ENCODE measurements at places on chromosomes 6 and 20.

DNA sequence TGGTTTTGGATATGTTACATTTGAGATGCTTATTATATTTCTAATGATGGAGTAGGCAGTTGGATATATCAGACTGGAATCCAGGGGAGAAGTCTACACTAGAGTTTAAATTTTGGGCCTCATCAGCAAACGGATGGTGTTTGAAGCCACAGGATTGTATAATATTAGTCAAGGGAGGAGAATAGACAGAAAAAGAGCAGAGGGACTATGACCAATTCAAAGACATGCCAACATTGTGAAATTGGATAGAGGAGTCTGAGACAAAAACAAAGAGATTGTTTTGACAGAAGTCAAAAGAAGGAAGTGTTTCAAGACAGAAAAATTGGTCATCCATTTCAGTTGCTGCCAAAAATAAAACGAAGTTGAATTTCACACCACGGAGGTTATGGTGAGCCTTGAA is 66.5 kb downstream of the NOX3 start:
- no peak for DNase-seq

DNA sequence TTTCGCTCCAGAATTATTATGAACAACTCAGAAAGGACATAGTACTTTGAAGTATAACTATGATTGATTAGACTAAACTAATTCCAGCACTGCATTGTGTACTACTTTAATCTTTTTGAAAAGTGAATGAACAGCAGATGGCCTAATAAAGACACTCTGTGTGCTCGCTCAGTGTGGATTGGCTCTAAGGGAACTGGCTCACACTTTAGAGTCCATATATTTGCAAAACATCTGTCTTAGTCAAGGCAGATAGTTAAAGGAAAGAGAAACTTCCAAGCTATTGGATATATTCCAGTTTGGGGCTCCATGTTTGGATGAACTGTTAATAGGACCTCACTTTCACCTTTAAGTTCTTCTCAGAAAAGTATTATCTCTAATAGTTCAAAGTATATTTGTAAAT is 218.9 kb downstream of the EYA4 start:
- DNase-seq: no peak

DNA sequence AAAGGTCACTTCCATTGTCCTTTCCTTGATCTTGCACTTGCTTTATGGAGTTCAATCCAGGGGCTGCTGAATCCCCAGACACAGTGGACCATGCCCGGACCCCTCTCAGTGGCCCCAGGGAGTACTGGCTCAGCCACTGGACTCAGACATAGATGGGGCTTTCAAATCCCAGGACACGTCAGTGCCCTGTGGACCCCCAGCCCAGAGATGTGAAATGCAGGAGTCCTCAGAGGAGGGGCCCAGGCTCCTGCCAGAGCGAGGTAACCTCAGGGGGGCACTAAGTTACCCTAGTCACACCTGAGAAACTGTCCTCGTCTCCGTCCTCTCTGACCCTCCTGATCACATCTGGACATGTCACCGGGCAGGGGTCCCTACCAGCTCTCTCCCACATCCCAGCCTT is 18.7 kb upstream of the APMAP start:
- DNase-seq: no peak

GRCh38 chr6:21596949-21597682 is 3.6 kb downstream of the SOX4 start:
- no peak for DNase-seq

- DNase-seq: no peak
These were observed 47.1 kb upstream of the TMX4 start for GRCh38 chr20:8066662-8067061.

DNA sequence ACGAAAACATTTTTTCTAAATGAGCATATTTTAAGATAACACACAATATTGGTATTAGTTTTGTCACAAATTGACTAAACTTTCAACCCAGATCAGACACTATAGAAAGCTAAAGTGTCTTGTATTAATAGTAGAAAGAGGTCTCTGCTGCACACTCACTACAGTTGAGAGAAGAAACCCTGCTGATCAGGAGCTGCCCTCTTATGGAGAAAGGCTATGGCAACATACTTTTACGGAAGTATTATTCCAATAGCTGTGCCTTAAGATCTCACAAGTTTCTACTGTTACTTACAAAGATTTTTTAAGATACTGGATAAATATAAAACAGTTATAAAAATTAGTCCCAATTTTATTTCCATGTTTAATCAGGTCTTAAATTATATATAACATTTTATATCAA is 155.7 kb downstream of the RIMS1 start:
- no peak for DNase-seq

- no peak for DNase-seq
These were observed 121.8 kb upstream of the PHACTR3 start for GRCh38 chr20:59482351-59483187.

DNA sequence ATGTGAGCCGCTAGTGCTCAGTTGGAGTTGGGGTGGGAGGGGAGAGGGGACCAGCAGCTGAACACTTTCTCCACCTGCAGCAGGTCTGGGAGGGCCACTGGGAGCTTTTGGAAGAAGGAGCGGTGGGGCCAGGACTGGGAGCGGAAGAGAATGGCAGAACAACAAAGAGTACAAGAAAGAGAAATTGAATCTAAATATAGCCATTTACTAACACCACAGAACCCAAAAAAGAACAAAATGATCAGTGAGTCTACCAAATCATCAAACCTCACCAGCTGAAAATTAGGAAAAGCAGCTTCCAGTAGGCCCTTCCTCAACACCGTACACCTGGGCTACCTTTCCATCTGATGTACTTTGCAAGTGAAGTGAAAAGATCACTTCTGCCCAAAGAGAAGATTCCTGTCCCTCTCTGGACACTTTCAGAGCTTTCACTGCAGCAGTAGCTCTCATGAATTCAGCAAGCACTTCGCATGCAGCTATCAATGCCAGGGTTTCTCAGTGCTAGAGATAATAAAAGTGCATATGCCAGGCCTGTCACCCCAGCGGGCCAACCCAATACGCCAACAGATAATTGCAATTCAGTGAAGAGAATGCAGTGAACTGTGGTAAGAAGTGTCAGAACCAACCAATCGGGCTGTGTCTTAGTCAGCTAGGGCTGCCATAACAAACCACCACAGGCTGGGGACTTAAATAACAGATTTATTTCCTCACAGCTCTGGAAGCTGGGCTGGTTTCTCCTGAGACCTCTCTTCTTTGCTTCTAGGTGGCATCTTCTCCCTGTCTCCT is 597 bp downstream of the LY86 start:
- DNase-seq: no peak

- DNase-seq: no peak
These were observed 52.2 kb downstream of the KDM1B start for GRCh38 chr6:18207438-18207837.

DNA sequence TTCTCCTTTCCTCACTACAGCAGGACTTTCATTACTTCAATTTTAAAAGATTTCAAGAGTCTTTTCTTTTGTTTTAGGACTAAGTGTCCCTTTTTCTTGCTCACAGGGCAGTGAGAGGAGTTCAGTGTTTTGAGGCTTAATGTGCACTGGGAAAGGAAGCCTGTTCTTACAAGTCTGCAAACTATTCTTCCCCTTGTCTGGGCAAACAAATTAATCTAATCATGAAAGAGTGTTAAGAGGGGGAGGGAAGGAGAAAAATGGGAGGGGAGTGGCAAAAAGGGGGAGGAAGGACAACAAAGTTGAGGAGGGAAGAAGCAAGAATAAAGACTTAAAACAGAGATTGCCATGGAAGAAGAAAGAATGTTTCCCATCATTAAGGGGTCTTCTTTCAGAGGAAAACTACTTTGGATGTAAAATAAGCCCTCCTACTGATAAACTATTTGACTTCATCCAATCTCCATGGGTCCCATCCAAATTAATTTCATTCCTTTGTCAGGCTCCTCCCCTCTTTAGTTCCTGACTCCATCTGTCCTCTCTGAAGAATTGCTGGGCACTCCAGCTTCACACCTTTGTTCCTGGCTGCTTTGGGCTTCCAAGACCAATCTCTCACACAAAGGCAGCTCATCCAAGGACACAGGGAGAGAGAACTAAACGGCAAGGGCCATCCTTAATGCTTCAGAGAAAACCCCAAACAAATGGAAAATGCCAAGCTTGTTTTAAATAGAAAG is 244.5 kb downstream of the TPBG start:
- no peak for DNase-seq

- no peak for DNase-seq
These were observed 9.3 kb downstream of the TRAPPC3L start for GRCh38 chr6:116536216-116536621.

- no peak for DNase-seq
These were observed 137.9 kb downstream of the CDH26 start for GRCh38 chr20:60096166-60096565.

GRCh38 chr20:34771680-34772081 is 53.8 kb downstream of the NCOA6 start:
- no peak for DNase-seq

GRCh38 chr20:63056236-63057170 is 49.7 kb upstream of the BHLHE23 start:
- peak; percentile 28 for DNase-seq

DNA sequence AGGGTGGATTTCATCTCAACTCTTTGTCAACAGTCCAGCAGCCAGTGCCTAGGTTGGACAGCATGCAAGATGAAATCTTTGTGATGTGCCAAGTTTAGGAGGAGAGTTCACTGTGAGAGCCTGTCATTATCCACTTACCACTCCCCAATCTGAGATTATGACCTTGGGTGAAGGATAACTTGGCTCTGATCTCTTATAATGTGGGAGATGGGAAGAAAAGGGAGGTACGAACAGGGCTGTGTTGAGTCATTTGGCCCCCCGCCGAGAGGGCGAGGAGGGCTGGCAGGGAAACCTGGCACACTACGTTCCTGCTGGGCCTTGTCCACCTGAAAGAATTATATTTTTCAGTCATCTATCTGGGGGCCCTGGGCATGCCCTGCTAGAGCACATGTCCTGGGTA is 35.8 kb downstream of the LAMA4 start:
- no peak for DNase-seq

- no peak for DNase-seq
These were observed 137.0 kb downstream of the MTHFD1L start for GRCh38 chr6:151002491-151002935.

- DNase-seq: no peak
These were observed 219.8 kb upstream of the EPHA7 start for GRCh38 chr6:93639126-93639525.

GRCh38 chr20:60233018-60233630 is 274.9 kb downstream of the CDH26 start:
- DNase-seq: no peak

- no peak for DNase-seq
These were observed 544.7 kb upstream of the FLRT3 start for GRCh38 chr20:14882157-14882556.

GRCh38 chr6:136812174-136812573 is 10.2 kb upstream of the PEX7 start:
- no peak for DNase-seq

GRCh38 chr20:37726971-37727956 is 33.4 kb downstream of the CTNNBL1 start:
- DNase-seq: no peak

- DNase-seq: no peak
These were observed 151.7 kb upstream of the AKAP12 start for GRCh38 chr6:151087861-151088598.

DNA sequence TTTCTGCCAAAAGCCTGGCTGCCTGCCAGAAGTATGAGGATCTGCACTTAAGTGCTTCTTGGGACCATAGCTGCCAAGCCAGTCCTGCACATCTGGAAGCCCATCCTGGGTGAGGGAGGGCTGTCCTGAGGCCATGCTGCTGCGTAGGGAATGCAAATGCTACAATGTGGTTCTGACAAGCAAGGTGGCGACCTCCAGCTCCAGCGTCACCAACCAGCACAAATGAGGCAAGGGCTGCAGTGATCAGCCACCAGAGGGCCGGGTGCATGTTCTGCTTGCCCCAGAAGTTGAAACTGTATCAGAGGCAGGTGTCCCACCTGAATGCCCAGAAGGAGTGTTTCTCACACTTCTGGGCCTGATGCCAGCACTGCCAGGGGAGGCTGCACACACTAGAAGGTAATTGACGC is 99.1 kb upstream of the KCNQ5 start:
- DNase-seq: peak; percentile 1

DNA sequence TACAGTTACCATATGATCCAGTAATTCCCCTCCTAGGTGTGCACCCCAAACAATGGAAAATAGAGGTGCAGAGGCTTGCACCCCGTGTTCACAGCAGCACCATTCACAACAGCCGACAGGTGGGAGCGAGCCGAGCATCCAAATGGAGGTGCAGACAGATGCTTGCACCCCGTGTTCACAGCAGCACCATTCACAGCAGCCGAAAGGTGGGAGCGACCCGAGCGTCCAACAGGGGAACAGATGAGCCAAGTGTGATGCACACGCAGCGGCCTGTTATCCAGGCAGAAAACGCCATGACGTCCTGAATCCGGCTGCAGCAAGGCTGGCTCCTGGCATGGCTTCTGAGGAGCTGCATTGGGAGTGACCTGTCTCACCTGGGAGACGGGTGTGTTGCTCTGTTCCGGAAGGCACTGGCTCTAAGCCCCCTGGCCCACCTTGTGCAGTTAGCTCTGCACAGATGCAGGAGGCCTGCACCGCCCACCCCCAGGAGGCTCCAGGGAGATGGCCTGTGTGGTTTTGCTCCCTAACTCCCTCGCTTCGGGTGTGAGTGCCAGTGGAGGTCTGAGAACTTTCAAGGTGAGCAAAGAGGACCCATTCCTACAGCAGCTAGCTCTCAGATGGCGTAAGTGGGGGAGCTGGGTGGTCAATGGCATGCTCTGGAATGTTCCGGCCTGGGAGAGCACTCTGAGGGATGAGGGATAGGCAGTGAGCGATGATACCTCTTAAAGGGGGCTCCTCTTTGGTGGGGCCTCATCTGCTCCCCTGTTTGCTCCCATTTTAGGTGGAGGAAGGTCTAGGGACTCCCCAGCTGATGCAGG is 47.8 kb upstream of the FRMD1 start:
- DNase-seq: no peak

GRCh38 chr6:21873562-21873961 is 280.0 kb downstream of the SOX4 start:
- no peak for DNase-seq

DNA sequence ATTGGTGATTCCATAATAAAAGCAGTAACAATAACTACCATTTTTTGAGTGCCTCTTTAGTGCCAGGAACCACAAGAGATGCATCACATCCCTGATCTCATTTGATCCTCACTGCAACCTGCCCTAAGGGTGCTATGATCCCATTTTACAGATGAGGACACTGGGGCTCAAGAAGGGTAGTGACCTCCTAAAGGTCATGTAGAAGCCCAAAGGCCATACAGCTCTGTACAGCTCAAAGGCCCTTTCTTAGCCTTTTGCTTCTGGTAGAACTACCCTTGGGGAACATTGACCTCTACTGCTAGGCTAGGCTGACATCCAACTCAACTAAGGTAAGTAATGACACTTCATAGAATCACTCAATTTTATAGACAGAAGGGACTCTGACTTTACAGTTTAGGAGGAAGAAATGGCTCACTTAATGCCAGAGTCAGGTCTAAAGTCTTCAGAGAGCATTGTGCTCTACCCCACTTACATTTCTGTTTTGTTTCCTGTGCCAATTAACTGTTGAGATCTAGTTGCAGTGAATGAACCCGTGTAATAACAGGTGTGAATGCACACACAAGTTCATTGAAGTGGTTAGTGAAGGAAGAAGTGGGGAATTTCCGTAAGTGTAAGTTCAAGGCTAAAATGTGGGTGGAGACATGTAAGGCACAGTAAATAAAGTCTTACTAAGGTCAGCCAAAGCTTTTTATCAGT is 10.7 kb downstream of the SLC9A8 start:
- no peak for DNase-seq

All from activated CD4-positive, CD25-positive, alpha-beta regulatory T cell (primary cell).